ENCODE measurements at places on chromosomes 11 and 22.

- DNase-seq, result no peak
Observed at GRCh38 chr11:3121931-3122774, 43.0 kb downstream of the OSBPL5 start.

GRCh38 chr22:40469181-40469580 is 98.8 kb downstream of the SGSM3 start:
- no peak for DNase-seq

- DNase-seq, result no peak
Observed at GRCh38 chr11:100719362-100719761, 32.3 kb downstream of the ARHGAP42 start.

- DNase-seq, result no peak
Observed at GRCh38 chr11:31366795-31367194, 2.7 kb downstream of the DCDC1 start.

DNA sequence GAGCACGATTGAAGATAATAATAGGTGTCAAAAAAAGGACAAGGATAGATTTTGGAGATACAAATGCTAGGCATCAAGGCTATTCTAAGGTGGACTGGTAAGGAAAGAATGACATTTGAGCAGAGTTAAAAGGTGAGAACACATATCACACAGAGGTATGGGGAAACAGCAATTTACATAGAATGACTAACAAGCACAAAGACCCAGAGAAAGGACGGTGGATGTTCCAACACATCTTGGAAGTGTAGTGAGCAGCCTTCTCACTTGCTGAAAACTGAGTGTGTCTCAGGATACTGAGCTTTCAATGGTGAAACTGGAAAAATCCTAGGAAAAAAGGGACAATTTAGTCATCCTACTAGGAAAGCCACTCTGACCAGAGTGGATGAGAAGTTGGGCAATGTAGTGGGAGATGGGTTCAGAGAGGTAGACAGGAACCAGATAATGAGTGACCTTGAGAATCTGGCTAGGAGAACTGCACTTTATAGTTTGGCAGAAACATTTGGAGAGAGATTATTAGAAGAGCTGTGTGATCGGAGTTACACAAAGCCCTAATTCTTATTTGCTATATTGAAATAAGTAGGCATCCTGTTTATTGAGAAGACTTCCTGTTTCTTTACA is 706.0 kb downstream of the KCNA4 start:
- DNase-seq, result no peak

DNA sequence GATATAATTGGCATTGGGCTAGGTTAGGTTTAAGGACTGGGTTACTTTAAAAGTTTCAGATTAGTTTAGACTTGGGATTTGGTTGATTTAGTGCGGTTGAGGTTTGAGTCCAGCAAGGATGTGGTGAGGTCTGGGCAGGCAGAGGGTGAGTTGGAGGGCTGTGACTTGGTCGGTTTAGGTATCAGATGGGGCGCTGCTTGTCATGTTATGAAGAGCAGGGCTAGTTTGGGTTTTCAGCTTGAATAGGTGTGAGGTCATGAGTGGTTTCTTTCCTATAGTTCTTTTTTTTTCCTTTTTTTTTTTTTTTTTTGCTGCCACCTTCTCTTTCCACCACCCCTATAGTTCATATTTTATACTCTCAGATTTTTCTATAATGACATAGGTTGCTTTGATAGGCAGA is 4.8 kb downstream of the CLCF1 start:
- no peak for DNase-seq

All from activated naive CD8-positive, alpha-beta T cell treated with anti-CD3 and anti-CD28 coated beads, Interleukin-2, amount 50 U/mL, for 16 hours (primary cell).